Activated T-helper 17 cell treated with anti-CD3 and anti-CD28 coated beads, Interleukin-2, amount 50 U/mL, for 72 hours (primary cell): ENCODE measurements at places on chromosomes 7 and 10. TPM values are rescaled to one million over a fixed set of nuclear protein-coding genes. Genes with fewer than 3 reads are reported as not detected.

The VSTM4 gene
- 0.13 TPM for total RNA-seq

The H2BK1 gene
- not detected for total RNA-seq

The NUTM2D gene
- 0.37 TPM for total RNA-seq

The HOXA9 gene
- not detected for total RNA-seq

The CTAGE6 gene
- 2.3 TPM for total RNA-seq

The PNLIPRP3 gene
- total RNA-seq, result not detected

The CYP26C1 gene
- total RNA-seq, result not detected

The VGF gene
- total RNA-seq, result 0.48 TPM

DNA sequence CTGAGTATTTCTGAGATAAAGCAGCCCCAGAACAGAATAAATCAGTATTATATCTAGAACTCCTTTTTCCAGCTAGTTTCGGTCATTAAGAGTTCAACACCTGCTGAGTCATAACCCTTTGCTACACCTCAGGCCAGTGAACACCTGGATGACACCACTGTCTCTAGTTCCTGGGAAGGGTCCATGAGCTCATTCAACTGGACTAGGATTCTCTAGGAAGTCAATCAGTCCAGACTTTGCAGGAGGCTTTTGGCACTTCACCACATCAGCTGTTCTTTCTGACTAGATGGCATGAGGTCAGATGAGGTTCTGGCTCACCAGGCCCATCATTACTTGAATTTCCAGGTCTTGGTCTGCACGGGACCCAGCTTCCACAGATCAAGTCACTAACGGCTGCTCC is 11.7 kb downstream of the SLC39A12 start:
- no peak for ATAC-seq

DNA sequence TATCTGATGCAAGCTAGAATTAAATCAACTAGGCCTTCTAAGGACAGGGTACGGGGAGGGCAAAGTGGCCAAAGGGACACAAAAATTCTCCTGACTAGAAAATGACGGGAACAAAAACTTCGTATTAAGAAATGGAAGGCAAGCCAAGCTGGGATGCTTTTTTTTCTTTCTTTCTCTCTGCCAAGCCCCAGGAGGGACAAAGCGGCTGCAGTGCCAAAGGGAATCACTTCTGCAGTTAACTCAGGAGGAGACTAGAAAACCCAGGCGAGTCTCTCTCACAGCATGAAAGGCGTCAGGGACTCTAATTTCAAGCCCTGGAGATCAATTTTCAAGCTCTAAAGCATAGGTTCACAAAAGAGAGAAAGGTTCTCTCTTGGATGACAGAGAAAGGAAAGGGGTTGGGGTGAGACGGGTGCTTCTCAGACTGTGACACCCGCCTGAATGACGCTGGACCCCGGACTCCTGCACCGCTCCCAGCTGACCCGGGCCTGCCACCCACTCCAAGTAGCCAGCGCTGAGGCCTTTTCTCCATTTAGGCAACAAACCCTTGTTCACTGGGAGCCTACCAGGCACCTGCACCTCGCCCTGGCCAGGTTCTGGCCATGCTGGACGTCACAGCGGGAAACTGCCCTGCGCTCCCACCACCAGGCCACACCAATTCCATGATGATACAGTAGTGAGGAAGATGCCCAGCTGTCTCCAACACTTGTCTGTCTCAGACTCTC is 56.5 kb downstream of the KIAA1549 start:
- ATAC-seq, result no peak

DNA sequence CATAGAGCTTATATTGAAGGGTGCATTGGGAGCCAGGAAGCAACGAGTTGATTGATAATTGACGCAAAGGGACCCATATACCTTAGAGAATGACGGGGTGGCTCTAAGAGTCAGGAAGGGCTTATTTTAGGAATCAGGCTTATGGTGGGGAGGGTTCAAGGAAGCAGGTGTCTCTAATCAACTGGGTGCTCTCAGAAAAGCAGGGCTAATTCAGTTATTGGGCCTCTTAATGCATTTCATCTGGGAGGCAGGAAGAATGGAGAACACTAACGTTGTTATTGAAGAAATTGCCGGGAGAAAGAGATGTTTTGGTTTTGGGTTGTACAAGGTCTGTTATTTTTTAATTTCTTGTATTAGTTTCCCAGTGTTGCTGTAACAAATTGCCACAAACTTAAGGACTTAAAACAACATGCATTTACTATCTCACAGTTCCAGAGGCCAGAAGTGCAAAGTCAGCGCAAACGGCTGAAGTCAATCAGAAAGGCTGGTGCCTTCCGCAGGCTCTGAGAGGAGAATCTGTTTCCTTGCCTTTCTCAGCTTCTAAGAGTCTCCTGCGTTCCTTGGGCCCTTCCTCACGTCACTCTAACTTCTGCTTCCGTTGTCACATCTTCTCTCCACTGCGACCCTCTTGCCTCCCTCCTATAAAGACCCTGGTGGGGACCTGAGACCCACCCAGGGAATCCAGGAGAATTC is 328.4 kb upstream of the C7orf33 start:
- no peak for ATAC-seq

GRCh38 chr10:30125496-30125895 is 66.1 kb upstream of the JCAD start:
- no peak for ATAC-seq

GRCh38 chr10:77004917-77005564 is 632.6 kb downstream of the KCNMA1 start:
- ATAC-seq, result no peak

GRCh38 chr7:41315764-41316163 is 387.1 kb downstream of the INHBA start:
- no peak for ATAC-seq

GRCh38 chr7:1521456-1521855 is 9.0 kb upstream of the MAFK start:
- peak; percentile 70 for ATAC-seq

DNA sequence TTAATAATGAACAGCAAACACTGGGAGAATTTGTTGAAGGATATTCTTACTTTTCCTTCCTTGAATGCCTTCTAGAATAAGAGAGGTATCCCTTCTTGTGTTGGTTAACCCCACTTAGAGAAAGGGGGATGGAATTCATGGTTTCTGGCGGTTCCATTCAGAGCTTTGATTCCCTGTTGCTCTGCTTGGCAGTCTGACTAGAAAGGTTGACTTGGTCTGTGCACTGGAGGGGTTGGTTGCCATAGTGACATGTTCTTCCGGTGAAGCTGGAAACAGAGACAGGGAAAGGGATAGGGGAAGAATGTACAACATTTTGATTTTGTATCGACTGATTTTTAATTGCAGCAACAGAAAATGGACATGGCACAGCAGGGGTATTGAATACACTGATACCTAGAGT is 2.5 kb downstream of the TMEM178B start:
- ATAC-seq, result no peak

DNA sequence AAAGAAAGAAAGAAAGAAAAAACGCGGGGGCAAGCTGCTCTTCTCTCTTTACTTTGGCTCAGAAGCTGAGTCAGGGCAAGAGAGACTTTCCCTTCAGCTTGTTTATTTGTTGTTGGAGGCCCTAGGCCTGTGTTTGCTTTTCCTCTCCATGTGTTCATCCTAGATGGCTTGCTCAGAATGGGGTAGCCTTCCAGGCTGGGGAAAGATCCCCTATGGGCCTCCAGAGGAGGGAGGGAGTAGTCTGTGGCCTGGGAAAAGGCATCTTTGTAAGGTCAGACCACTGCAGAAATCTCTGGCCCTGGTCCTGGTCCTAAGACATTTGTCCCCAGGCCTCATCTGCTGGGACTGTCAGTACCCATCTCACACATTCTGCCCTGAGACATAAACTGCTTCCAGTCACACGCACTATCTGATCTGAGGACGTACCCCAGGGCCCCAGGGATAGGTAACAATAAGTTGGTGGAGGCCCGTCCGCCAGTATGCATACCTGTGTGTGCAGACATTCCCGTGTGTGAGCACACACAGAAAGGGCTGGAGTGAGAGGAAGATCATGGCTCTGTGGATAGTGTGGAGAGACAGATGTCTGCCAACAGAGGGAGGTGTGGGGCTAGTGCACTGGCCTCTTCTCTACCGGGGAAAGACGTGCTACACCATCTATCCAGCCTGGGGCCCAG is 4.9 kb upstream of the SCD start:
- ATAC-seq, result peak; percentile 35

- ATAC-seq, result no peak
These were observed 96.2 kb downstream of the RTKN2 start for GRCh38 chr10:62172465-62172864.

- no peak for ATAC-seq
These were observed 103.4 kb upstream of the ELMO1 start for GRCh38 chr7:37552030-37552429.

GRCh38 chr10:6141296-6142151 is 52.7 kb downstream of the RBM17 start:
- peak; percentile 57 for ATAC-seq

DNA sequence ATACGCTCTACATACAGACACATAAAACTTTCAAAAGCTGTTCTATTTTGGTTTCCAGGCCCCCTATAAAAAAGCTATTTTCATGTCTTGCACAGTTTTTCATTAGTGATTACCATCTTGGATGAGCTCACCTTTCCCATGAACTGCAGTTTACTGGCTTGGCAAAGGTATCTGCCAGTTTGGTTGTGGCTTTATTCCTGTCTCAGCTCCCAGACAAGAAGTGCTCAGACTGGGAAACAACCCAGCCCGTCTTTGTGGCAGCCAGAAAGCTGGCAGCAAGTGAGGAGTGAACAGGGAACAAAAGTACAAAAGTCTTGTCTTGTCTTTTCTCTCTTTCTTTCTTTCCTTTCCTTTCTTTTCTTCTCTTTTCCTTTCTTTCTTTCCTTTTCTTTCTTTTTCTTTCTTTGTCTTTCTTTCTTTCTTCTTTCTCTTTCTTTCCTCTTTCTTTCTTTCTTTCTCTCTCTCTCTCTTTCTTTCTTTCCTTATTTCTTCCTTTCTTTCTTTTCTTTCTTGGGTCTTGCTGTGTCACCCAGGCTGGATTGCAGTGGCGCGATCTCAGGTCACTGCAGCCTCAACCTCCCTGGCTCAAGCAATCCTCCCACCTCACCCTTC is 138.8 kb downstream of the CFAP58 start:
- ATAC-seq, result no peak
